IPS-NIHi11 (cell line): ENCODE measurements at places on chromosomes 5 and 9.

- DNase-seq = no peak
Observed at GRCh38 chr5:60546207-60546606, 153.8 kb downstream of the DEPDC1B start.

GRCh38 chr5:145803112-145804004 lies 31.8 kb downstream of the PRELID2 start:
- DNase-seq = no peak

- DNase-seq = peak; percentile 39
Observed at GRCh38 chr5:61332851-61333320, 828 bp downstream of the ZSWIM6 start.

DNA sequence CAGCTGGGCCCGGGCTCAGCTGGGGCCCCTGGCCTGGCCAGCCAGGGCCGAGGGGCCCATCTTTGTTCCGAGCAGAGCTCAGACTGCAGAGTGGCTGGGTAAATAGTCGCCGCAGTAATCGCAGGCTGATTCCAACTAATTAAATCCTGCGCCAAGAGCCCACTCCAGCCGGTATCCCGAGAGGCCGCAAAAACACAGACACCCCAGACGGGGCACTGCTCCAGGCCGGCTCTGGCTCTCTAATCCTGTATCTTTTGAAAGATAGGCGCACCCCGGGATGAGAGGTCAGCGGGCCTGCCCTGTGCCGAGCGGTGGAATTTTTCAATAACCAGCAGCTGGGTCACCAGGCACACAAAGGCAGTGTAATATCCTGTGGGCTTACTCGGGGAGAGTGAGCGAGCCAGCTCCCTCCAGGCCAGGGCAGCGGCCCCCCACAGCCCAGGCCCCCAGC lies 57.7 kb downstream of the LMX1B start:
- no peak for DNase-seq

- peak; percentile 42 for DNase-seq
Observed at GRCh38 chr5:32711681-32712480, 760 bp downstream of the NPR3 start.

DNA sequence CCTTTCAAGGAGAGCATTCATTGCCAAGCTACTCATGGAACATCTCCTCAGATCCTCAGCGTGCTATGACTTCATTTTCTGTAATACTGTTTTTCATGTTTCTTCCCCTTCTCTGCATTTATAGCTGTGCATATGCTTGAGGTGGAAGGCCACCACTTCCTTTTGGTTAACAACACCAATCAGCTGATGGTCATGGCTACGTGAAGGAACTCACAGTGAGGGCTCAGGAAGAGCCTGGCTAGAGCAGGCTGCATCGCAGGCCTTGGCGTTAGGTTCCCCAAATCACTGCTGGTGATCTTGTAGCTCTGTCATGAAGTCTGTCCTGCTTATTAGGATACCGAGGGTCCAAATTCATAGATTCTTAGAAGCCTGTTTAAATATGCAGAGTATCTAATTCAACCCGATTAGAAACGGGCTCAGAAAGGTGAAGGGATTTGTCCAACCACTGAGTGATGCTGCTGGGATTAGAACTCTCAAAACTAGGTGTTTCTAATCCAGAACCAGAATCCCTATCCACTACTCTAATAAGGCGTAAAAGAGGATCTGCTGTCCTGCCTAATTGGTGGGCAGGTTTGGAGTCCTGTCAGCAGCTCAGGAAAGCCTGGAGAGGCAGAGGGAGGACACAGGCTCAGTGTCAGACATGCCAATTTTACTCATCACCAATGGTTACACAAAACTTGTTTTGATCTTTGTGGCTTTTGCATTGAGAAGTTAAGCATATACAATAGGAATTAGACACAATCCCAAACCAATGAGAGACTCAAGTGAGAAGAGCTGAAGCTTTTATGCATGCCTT lies 7.5 kb downstream of the SYK start:
- DNase-seq = no peak

DNA sequence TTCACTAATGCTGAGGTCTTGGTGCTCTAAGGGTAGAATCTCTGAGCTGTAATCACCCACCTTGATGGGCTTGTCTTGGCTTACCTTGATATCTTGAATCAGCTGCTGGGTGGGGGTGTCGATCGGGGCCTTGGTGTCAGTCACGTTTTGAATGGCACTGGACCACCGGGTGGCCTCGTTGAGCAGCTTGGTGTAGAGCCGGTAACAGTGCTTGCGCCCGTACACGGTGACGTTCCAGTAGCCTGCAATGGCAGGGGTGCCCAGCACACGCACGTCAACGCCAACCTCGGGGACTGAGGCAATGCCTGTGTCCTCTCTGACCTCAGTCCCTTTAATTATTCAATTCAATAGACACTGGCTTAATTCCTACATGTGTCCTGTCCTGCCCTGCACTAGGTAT lies 63.1 kb upstream of the RETREG1 start:
- peak; percentile 70 for DNase-seq

GRCh38 chr5:54595721-54596120 lies 78.2 kb downstream of the SNX18 start:
- DNase-seq = no peak

DNA sequence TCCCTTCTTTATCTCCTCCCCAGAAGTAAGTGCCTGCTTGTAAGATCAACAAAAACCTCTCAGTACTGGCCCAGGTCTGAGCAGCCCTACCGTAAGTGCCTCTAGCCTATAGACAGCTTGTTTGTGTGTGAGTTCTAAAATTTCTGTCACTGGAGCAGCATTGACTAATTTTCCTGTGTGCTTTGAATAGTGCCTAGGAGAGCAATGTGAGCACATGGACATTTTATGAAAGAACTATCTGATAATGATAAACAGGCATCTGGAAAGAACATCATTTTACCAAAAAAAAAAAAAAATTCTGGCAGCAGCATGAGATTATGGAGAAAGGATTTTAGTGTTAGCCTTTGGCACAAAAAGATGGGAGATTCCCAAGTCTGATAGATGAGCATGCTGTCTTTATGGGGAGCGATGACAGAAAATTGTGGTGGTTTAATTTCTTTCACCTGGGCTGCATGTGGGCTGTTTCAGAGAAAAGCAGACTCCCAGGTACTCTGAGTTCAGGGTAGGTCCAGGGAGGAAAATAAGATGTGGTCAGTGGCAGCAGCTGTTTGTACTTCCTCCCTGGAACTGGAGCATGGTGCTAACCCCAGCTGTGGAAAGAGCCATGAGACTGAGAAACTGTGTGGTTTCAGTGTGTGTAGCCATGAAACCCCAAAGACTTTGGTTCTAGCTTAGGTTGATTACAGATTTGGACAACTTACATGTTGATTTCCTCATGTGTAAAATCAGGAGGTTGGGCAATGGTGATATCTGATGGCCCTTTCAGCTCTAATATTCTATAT lies 419.9 kb downstream of the NTRK2 start:
- DNase-seq = no peak

GRCh38 chr9:132945186-132946130 lies 1.0 kb upstream of the TSC1 start:
- no peak for DNase-seq

- no peak for DNase-seq
Observed at GRCh38 chr5:37871023-37871815, 31.4 kb upstream of the GDNF start.

DNA sequence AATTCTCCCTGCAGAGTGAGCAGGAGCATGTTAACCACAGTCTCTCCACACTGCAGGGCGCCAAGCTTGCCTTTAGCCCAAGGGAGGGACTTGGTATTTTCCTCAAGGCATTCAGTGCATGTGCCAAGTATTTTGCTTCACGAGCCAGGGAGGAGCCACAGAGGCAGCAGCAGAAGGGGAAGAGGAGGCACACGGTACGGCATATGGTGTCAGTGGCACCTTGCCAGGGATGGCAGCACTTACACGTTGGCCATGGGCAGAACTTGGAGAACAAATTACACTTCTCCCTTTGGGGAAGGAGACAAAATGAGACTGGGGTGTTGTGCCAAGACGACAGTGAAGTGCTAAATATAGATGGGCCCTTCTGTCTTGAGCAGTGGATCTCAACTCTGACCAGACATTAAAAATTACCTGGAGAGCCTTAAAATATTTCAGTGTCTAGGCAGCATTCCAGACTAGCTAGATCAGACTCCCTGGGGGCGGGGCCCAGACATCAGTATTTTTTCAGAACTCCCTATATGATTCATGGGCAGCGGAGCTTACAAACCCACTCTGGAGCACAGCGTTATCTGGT lies 155.8 kb downstream of the DRD1 start:
- peak; percentile 28 for DNase-seq
